ENCODE measurements at places on chromosomes 6 and 20.

DNA sequence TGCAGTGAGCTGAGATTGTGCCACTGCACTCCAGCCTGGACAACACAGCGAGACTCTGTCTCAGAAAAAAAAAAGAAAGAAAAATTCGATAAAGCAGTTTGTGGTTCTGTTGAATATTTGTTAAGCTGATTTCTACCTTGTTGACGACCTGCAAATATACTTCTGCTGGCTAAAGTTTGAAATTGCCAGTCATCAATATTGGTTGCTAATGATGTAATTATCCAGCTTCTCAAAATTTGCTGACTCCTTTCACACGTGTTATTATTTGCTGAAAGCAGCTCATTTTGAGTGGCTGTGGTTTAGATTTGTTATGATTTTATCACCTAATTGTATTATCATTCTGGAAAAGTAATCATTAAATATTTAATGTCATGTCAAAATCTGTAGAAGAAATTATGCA, 774.3 kb downstream of the QKI start:
- no peaks in the 10 kb centered on the region for H3K27me3 ChIP-seq
- H3K36me3 ChIP-seq: no peaks in the 10 kb centered on the region
- H3K27ac ChIP-seq: no peak overlapping the region

GRCh38 chr20:51272401-51272800, 249.5 kb upstream of the KCNG1 start:
- H3K4me1 ChIP-seq: no peaks in the 10 kb centered on the region
- no peak overlapping the region for H3K27ac ChIP-seq
- DNase-seq: no peak
- H3K36me3 ChIP-seq: no peaks in the 10 kb centered on the region

DNA sequence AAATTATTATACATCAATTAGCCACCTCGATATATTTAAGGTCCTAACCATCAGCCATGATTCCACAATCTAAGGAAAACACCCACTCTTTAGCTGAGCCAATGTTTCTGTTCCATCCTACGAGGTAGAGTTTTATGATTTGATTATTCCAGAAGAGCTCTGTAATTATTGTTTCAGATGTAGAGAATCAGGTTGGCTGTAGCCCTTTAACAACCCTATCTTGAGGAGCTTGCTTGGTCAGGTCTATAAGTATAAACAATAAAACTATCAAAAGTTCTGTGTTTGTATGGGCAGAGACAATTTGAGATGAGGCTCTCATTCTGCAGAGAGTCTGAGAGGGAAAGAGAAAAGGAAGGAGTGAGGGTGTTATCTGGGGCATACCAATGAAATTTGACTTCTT, at the start of gene PBOV1:
Gene PBOV1, minus strand, starts transcription at position 43 of the 400 bp plus-strand sequence. CDS start 96 bp downstream, outside the sequence.
- H3K4me3 ChIP-seq: no peak within 1 kb of the TSS
- H3K36me3 ChIP-seq: no peaks in the 10 kb centered on the region
- no peak for DNase-seq
- no peaks in the 10 kb centered on the region for H3K4me1 ChIP-seq

DNA sequence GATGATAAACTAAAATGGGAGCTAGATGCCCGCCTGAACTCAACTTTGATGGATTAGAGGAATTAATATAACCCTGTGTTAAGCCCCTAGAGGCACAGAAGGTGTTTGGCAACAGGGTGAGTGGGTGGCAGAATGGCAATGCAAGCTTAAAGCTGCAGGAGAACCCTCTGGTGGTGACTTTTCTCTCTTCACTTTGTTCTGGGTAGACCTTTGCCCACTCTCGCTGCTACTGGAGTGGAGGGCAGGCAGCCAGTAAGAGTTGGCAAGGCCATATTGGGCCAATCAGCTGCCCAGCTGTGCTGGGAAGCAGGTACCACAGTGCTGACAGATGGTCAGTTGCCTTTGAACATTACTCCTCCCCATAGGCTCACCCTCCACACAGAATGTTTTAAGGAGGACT, 468.2 kb downstream of the MMUT start:
- peak; percentile 35 for DNase-seq
- no peak overlapping the region for H3K4me3 ChIP-seq
- H3K36me3 ChIP-seq: no peaks in the 10 kb centered on the region
- H3K4me1 ChIP-seq: no peaks in the 10 kb centered on the region

- no peak for DNase-seq
- no peak overlapping the region for H3K4me3 ChIP-seq
- H3K4me1 ChIP-seq: peaks cover 5% of the 10 kb centered on the region
- no peak overlapping the region for H3K27ac ChIP-seq
These were observed 5.2 kb downstream of the ZKSCAN3 start for GRCh38 chr6:28354688-28355554.

DNA sequence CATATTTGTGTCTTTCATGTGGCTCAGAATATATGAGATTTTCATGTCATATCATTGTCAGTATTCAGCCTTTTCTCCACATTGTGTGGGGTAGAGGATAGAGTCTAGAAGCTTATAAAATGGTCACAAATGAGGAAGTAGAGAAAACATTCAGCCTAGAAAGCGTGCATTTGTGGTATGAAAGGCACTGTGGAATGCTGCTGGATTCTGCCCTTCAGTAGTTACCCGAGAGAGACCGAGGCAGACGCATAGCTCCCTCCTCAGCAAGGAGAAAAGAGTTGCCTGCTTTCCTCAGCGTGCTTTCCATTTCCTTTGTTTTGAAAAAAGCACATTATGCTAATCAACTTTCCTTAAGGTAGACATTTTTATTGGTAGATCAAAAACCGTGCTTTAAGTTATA, 28.7 kb downstream of the MYB start:
- H3K4me3 ChIP-seq: no peak overlapping the region
- H3K27me3 ChIP-seq: no peaks in the 10 kb centered on the region
- H3K36me3 ChIP-seq: peaks cover 8% of the 10 kb centered on the region
- no peak for DNase-seq
- H3K4me1 ChIP-seq: peaks cover 2% of the 10 kb centered on the region
- no peak overlapping the region for H3K27ac ChIP-seq

- H3K4me3 ChIP-seq: no peak overlapping the region
- no peaks in the 10 kb centered on the region for H3K27me3 ChIP-seq
These were observed 110.2 kb downstream of the FAM50B start for GRCh38 chr6:3959385-3959784.

DNA sequence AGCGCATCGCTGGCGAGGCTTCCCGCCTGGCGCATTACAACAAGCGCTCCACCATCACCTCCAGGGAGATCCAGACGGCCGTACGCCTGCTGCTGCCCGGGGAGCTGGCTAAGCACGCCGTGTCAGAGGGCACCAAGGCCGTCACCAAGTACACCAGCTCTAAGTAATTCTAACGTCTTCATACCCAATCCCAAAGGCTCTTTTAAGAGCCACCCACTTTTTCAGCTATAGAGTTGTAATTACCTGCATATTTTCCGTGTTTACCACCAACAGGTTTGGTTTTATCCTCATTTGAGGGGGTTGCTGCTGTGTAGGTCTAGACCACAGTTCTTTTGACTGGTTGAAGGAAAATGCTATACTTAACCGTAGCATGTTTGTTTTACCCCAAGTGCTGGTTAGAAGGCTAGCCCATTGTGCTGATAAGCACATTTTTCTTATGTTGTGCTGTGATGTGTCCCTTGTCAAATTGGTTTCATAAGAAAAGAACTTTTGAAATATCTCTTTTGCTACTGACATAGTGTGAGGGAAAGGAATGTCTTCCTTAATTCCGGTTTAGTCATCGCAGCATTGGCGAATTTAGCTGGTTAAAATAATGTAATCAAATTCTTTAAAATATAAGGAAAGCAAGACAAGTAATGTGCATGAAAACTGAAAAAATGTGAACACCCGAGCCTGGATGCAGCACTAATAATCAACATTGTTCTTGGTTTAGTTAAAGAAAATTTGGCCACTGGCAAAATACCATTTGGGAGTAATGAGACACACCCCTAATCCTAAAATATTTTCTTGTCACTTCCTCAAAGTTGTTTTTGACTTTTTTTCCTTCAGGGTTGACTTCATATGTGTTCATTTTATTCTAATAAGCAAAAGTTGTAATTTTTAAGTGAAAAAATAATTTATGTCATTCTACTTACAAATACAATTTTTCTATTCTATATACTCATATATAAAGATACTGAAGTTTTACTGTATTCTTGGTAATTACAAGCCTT, 112.8 kb downstream of the HFE start:
- H3K27me3 ChIP-seq: no peaks in the 10 kb centered on the region
- no peaks in the 10 kb centered on the region for H3K4me1 ChIP-seq
- peak overlapping the region; percentile 90 for H3K27ac ChIP-seq

GRCh38 chr6:17212546-17213371, 68.4 kb upstream of the RBM24 start:
- no peaks in the 10 kb centered on the region for H3K36me3 ChIP-seq
- no peaks in the 10 kb centered on the region for H3K27me3 ChIP-seq
- DNase-seq: no peak
- H3K4me3 ChIP-seq: no peak overlapping the region
- no peaks in the 10 kb centered on the region for H3K4me1 ChIP-seq

DNA sequence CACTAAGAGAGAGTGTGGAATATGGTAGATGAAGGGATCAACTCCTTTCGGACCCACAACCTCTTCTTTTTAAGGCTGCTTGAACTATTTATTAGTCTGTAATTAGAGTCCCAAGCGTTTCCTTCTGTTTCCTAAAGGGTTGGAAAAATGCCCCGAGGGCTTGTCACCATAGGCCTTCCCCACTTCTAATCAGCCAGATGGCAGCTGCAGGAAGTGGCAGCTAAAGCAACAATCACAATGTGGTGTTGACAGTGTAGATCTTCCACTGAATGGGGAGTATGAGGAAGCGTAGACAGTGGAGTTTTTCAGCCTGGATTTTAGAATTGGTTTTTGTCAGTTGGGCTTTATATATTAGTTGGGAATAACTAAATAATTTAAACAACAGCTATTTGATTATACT, 40.6 kb downstream of the SLC35D3 start:
- no peak overlapping the region for H3K4me3 ChIP-seq
- H3K27me3 ChIP-seq: no peaks in the 10 kb centered on the region
- H3K27ac ChIP-seq: no peak overlapping the region
- peaks cover 14% of the 10 kb centered on the region for H3K4me1 ChIP-seq
- no peaks in the 10 kb centered on the region for H3K36me3 ChIP-seq
- DNase-seq: peak; percentile 61

DNA sequence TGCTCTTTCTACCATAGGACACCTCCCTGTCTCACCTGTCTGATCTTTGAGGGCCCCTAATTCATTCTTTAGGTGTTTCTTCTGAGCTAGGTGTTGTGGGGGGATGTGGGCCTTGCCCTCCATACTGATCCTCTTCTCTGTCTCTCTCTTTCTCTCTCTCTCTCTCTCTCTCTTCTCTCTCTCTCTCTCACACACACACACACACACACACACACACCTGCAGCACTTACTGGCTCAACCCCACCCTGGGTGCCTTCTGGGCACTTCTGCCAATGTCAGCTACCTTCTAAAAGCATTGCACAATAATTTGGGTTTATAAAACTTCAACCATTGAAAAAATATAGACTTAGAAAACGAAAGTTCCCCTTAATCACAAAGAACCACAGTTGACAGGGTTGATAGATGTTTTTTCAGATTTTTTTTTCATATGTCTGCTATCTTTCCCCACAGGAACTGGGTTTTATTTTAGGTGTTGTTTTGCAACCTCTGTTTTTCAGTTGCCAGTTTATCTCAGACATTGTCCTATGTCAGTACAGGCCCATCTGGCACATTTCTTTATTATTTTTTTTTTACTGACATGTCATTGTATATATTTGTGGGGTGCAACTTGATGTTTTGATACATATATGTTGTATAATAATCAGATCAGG, 28.1 kb downstream of the PKIG start:
- H3K36me3 ChIP-seq: peaks cover 16% of the 10 kb centered on the region
- no peak overlapping the region for H3K27ac ChIP-seq
- no peak overlapping the region for H3K4me3 ChIP-seq
- no peak for DNase-seq
- no peaks in the 10 kb centered on the region for H3K27me3 ChIP-seq
- H3K4me1 ChIP-seq: peaks cover 4% of the 10 kb centered on the region

GRCh38 chr6:86756640-86757229, 180.6 kb upstream of the HTR1E start:
- no peaks in the 10 kb centered on the region for H3K4me1 ChIP-seq
- no peak overlapping the region for H3K4me3 ChIP-seq
- peaks cover 27% of the 10 kb centered on the region for H3K36me3 ChIP-seq
- DNase-seq: peak; percentile 31
- H3K27me3 ChIP-seq: no peaks in the 10 kb centered on the region
- H3K27ac ChIP-seq: no peak overlapping the region

DNA sequence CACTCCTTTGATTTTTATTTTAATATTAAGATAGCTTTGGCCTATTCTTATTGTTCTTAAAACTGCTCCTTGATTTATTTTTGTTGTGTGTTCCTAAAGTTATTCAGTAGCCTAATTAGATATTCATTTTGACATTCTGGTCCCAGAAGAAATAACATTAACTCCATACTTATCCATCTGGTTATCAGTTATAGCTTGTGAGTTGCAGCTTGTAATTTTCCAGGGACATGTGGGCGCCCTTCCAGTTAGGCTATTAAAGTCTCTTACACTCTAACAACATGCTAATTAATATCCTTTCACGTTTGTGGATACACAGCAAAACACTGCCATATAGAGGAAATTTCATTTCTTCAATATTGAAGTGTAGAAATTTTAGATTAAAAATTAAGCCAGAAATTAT, 987.5 kb downstream of the HACE1 start:
- H3K27me3 ChIP-seq: no peaks in the 10 kb centered on the region
- no peak overlapping the region for H3K27ac ChIP-seq
- no peak for DNase-seq
- H3K36me3 ChIP-seq: no peaks in the 10 kb centered on the region
- H3K4me1 ChIP-seq: no peaks in the 10 kb centered on the region

DNA sequence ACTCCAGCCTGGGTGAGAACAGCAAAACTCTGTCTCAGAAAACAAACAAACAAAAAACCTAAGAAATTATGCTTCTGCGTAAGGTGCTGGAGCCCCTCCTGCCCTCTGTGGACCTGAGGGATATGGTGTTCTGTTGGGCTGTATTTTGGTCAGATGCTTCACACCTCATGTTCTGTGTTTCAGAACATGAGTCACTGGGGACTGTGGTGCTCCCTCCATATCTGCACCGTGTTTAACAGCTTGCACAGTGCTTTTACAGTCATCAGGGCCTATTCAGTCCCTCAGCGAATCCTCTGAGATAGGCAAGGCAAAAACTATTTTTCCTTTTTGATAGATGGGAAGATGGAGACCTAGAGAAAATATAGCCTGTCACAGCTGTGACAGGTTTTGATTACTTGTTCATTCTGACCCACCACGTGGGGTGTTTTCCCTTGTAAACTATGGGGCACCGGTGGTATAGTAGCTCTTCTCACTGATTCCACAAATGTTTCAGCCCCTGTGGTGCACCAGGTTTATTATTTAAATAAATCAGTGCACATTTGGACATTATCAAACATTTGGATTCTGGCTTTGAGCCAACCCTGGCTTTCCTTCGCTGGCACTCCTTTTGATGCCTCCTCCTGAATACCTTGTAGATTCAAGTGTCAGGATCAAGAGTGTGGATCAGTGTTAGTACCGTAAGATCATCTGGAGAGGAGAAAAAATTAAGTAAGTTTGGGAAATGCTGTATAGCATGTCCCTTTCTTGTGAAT, 9.6 kb downstream of the TTPAL start:
- H3K36me3 ChIP-seq: peaks cover 46% of the 10 kb centered on the region
- no peaks in the 10 kb centered on the region for H3K27me3 ChIP-seq
- H3K4me1 ChIP-seq: no peaks in the 10 kb centered on the region
- no peak overlapping the region for H3K4me3 ChIP-seq

- H3K27me3 ChIP-seq: no peaks in the 10 kb centered on the region
- peaks cover 87% of the 10 kb centered on the region for H3K36me3 ChIP-seq
- H3K27ac ChIP-seq: no peak overlapping the region
- no peak for DNase-seq
- no peak overlapping the region for H3K4me3 ChIP-seq
- no peaks in the 10 kb centered on the region for H3K4me1 ChIP-seq
These were observed 59.1 kb downstream of the AGPAT4 start for GRCh38 chr6:161214722-161215121.
